ENCODE measurements at places on chromosomes 13 and 19.

GRCh38 chr13:24495151-24495729 is 17.3 kb downstream of the PARP4 start:
- DNase-seq, result no peak

GRCh38 chr13:23715092-23715761 is 145.0 kb downstream of the TNFRSF19 start:
- DNase-seq, result no peak

DNA sequence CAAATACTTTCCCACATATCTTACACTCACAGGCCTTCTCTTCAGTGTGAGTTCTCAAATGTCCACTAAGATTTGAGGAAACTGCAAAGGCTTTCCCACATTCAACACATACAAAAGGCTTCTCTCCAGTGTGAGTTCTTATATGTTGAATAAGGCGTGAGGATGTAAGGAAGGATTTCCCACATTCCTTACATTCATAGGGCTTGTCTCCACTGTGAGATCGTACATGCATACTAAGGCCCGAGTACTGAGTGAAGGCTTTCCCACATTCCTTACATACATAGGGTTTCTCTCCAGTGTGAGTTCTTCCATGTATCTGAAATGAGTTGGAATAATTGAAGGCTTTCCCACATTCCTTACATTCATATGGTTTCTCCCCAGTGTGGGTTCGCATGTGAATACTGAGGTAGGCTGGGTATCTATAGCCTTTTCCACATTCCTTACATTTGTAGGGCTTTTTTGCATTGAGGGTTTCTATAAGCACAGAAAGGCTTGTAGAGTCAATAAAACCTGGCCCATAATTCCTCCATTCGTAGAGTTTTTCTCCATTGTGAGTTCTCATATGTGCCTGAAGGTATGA is 9.6 kb downstream of the ZNF426 start:
- no peak for DNase-seq

- no peak for DNase-seq
These were observed 55.2 kb upstream of the FLT1 start for GRCh38 chr13:28550091-28550490.

GRCh38 chr13:33401238-33401637 is 115.7 kb upstream of the STARD13 start:
- DNase-seq, result no peak

GRCh38 chr13:20637811-20638210 is 65.7 kb upstream of the IL17D start:
- no peak for DNase-seq

DNA sequence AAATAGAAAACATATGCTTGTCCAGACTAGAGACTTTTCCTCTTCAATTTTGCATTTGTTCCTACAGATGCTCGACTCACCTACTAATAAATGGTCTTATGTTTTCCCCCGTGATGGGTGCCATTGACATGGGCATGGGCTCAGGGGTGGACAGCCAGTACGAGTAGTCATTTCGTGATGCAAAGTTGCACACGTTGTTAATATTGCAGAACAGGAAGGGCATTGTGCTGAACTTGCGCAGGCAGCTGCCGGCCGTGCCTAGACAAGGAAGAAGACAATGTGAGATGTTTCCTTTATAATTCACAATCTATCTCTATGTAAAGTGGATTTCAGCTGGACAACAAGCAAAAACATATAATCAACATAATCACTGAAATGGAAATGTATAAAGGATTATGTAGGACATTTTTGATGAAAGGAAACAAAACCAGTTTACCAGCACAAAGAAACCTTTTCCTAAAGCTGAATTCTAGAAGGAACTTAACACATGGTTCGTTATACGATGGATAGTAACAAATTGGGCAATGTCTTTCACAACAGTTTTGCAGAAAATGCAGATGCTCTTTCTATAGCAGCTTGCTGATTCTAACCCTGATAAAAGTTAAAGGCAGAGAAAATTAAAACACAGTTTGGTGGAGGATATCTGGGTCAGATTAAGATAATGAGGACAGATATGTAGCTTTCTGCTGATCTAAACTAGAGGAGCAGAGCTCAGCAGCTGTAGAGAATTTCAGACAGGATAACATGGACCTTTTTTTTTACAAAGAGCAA is 145.7 kb downstream of the COL4A1 start:
- no peak for DNase-seq

DNA sequence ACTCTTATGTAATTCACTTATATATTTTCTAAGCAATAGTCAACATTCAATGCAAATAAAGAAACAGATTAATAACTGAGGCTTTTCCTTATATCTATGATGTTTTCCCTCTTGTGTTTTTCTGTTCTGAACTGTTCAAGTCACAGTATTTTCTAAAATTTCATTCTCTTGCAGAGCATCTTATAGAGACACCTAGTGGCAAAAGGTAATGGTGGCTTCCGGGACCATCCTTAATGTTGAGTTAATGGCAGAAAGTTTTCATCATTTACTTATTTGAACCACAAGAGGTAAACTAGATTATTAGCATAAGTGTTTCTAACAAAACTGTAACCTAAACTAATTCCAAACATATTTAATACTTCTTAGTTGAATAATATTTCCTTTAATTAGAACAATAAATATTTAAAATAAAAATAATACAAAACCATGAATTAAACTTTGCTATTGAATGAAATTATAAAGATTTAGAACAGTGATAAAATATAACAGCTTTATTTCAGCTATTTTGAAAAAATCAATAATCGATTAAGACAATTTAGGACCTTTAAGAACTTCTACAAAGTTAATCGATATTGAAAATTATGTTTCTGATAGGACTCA is 1.7 kb upstream of the SLITRK5 start:
- DNase-seq, result no peak

DNA sequence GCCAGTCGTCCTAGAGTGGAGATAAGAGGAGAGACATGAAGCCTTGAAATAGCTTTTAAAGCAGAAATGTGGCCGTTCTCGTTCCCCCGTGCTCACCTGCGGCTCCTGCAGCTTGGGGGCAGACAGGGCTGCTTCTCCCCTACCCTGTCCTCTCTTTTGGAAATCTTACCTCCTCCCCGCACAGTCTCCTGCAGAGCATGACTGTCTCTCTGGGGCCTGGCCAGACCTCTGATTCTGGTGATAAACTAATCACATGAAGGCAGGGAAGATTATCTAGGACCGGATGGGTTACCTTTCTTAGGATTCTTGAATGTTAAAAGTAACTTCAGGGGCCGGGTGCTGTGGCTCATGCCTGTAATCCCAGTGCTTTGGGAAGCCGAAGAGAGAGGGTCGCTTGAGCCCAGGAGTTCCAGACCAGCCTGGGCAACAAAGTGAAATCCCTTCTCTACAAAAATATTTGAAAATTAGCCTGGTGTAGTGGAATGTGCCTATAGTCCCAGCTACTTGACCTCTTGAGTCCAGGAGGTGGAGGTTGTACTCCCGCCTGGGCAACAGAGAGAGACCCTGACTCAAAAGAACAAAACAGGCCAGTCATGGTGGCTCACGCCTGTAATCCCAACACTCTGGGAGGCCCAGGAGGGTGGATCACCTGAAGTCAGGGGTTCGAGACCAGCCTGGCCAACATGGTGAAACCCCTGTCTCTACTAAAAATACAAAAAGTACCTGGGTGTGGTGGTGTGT is 8.1 kb downstream of the CEBPA start:
- peak; percentile 30 for DNase-seq

GRCh38 chr13:105363261-105364190 is 1171.9 kb downstream of the EFNB2 start:
- no peak for DNase-seq

GRCh38 chr19:3573858-3574637 is 1.3 kb downstream of the HMG20B start:
- peak; percentile 83 for DNase-seq

DNA sequence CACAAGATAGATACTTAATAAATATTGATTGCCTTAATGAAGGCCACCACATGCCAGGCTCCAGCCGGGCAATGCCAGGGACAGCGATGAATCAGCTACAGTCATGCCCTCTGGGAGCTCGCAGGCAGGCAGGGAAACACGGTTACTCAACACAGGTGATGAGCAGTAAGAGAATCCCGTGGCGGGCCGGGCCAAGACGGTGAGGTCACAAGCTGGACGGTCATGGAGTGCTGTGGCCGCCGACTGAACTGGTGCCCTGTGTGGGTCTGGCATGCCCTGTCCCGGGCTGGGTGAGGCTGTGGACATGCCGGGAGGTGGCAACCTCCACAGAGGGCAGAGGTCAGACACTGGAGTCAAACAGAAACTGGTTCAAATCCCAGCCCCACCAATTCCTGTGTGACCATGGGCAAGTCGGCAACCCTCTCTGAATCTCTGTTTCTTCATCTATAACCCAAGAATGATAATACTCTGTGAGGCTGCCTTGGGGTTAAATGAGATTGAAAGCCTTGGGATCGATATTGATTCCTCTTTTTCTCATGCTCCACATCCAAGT is 13.2 kb upstream of the PAK4 start:
- no peak for DNase-seq

GRCh38 chr13:52085421-52085820 is 43.5 kb downstream of the NEK5 start:
- DNase-seq, result no peak

- no peak for DNase-seq
These were observed 12.7 kb upstream of the KIR2DL4 start for GRCh38 chr19:54790711-54791110.

DNA sequence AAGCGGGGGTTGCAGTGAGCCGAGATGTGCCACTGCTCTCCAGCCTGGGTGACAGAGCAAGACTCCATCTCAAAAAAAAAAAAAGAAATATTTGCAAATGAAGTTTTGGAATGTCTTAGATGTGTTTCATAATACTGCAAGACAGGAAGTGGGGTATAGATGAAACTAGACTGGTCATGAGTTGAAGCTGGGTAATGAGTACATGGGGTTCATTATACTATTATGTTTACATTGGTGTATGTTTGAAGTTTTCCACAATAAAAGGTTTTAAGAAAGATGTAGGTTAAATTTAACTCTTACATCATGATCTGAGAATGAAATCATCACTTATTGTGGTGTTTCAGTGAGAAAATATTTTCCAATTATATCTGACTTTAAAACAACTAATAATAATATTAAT is 19.0 kb downstream of the FNDC3A start:
- no peak for DNase-seq

- DNase-seq, result no peak
These were observed 11.8 kb downstream of the PEPD start for GRCh38 chr19:33509774-33510173.

- DNase-seq, result no peak
These were observed 2.9 kb upstream of the ZNF700 start for GRCh38 chr19:11921852-11922495.

- no peak for DNase-seq
These were observed 78.8 kb downstream of the SPRY2 start for GRCh38 chr13:80262051-80262695.

DNA sequence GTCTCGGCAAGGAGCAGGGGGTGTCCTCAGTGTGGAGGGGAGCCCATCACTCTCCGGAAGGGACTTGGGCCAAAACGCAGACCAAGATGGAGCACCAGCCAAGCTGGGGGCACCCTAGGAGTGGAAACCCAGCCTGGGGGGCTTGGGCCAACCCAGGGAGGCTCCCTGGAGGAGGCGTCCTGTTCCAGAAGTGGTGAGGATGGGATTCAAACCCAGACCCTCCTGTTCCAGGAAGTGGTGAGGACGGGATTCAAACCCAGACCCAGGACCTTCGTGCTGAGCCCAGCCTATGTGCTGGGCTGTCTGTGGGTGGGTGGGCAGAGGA is 848 bp upstream of the PLIN4 start:
- no peak for DNase-seq

GRCh38 chr13:26618726-26619125 is 61.2 kb downstream of the WASF3 start:
- DNase-seq, result no peak

- DNase-seq, result no peak
These were observed 80.1 kb downstream of the GGACT start for GRCh38 chr13:100508455-100508854.

- no peak for DNase-seq
These were observed 48.0 kb downstream of the RFC3 start for GRCh38 chr13:33865945-33866344.

DNA sequence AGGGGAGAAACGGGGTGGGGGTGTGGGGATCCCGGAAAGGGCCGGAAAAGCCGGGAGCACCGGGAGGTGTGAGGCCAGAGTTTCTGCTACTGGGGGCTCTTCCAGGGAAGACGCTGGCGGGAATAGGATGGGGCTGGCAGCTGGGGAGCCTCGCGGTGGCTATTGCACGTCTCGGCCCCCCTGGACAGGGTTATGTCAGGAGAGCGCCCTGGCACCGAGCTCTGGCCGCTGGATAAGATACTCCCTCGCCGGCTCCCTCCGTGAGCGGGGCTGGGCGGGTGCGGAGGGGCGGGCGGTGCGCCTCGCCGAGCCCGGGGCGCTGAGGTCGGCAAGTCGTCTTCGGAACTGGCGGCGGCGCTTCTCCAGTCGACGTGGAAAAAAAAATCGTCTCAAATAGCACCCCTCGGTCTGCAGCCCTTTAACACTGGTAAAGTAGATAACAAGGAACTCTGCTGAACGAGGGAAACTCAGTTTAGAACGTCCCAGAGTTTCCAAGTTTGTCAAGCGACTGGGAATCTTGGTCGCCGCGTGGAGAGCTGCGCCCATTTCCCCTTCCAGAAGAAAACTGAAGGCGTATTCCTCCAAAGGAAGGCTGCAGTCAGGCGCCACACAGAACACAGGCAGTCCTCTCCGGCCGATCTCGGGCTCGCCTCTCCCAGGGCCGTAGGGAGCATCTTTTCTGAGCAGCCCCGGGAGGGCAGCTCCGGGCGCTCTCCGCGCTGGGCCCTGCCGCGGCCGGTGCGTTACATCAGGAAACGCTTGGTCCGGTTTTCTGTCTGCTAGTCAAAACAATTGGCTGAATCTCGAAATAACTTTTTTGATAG is 115.1 kb downstream of the KCNRG start:
- peak; percentile 78 for DNase-seq

DNA sequence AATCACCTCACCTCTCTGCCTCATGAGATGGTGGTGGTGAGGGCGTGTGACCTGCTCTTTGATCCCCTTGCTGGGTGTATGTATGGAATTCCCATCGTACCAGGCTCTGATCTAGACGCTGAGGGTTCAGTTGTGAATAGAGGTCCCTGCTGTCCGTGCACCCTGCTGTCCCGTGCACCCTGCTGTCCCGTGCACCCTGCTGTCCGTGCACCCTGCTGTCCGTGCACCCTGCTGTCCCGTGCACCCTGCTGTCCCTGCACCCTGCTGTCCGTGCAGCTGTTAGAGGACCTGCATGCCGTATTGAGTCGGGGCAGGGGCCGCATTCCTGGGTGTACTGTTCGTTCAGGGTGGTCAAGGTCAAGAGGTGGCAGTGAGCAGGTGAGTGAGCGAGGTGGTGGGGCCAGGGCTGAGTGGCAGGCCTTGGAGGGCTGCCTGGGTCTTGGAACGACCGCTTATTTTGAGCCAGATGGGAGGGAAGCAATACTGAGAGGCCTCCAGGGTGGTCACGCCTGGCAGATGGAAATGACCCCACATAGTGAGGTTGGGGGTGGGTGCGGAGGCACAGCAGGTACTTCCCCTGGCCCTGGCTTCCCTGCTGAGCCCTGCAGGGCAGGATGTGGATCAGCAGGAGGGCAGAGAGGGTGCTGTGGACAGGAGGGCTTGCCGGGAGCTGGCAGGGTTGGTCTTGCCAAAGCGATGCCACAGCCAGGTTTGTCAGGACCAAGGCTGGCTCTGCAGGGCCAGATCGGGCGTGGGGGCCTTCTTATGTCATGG is 4.6 kb upstream of the EPN1 start:
- DNase-seq, result peak; percentile 75
